ENCODE measurements at places on chromosomes 3 and 15.

GRCh38 chr3:23185861-23186260 lies 17.3 kb upstream of the UBE2E2 start:
- no peak for DNase-seq

DNA sequence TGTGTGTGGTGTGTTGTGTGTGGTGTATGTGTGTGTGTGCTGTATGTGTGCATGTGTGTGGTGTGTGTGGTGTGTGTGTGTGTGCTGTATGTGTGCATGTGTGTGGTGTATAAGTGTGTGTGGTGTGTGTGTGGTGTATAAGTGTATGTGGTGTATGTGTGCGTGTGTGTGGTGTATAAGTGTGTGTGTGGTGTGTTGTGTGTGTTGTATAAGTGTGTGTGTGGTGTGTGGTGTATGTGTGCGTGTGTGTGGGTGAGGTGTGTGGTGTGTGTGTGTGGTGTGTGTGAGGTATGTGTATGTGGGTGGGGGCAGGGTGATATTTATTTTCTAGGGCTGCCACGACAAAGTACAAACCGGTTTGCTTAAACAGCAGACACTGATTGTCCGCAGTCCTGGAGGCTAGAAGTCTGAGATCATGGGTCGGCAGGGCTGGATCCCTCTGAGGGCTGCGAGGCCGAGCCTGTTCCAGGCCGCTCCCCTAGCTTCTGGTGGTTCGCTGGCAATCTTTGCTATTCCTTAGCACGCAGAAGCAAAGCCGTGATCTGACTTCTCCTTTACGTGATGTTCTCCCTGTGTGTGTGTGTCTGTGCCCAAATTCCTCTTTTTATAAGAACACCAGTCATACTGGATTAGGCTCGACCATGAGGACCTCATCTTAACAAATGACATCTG lies 160.2 kb downstream of the XXYLT1 start:
- no peak for DNase-seq

GRCh38 chr15:89826671-89827655 lies 12.3 kb upstream of the ANPEP start:
- no peak for DNase-seq

- no peak for DNase-seq
Observed at GRCh38 chr15:31223478-31224350, 102.9 kb upstream of the KLF13 start.

DNA sequence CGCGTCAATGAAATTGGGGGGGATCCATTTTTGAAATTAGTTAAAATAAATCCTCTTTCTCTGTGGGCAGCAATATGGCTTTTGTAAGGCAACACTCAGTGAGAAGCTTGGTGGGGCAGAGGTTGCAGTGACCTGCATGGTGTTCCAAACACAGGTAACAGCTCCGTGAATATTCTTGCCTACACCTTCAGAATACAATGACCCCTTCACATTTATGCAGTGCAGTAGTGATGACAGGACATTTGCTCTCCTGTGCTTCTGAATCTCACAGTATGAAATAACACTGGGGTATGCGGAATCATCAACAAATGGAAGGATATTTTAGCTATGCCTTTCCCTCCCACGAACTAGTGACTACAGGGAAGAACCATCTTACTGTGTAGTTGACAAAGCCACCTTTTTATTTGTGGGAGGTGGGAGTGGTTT lies 6.9 kb downstream of the AHSG start:
- DNase-seq, result no peak

- no peak for DNase-seq
Observed at GRCh38 chr3:38383156-38383875, 36.7 kb downstream of the XYLB start.

DNA sequence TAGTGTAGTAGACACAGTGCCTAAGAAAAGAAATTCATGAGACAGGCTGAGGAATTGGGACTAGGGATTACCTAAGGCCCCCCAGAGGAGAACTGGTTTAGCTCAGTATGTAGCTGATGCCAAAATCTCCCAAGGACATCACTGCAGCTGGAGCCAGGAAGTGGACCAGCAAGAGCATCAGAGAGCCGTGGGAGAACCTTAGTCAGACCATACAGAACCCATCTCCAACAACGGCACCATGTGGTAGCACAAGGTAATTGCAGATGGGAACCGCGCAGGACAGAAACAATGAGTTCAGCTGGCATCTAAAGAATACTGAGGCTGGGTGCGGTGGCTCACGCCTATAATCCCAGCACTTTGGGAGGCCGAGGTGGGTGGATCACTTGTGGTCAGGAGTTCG lies 81.7 kb downstream of the WNT5A start:
- DNase-seq, result no peak

- DNase-seq, result no peak
Observed at GRCh38 chr15:29672923-29673809, 149.1 kb downstream of the TJP1 start.

GRCh38 chr3:137041686-137042085 lies 83.9 kb downstream of the IL20RB start:
- no peak for DNase-seq

DNA sequence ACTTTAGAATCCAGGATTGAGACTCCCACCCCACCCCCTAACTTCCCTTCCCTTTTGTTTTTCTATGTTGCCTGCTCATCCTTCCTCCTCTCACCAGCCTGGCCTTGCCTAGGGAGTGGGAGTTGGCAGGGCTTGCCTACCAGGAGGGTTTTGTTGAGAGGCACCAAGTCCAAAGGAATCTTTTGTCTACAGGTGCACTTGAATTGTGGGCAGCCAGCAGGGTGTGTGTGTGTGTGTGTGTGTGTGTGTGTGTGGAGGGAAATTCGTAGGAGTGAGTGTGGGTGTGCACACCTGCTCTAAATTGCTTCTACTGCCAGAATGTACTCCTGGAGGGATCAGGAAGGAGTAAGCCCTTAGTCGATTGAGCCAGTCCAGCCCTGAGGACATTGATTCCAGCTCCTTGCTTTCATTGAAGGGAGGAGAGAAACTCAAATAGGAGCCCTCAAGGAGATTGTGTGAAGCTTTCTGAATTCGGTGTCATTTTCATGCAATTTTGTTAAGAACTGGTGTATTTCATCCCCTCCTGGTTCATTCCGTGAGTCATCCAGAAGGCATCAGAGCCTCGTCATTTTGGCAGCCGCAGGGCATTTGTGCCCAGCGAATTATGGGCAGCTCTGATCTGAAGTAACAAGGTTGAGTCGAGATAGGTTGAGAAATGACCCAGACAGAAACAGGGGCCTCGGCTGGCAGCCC lies 112.1 kb downstream of the SLCO3A1 start:
- no peak for DNase-seq

DNA sequence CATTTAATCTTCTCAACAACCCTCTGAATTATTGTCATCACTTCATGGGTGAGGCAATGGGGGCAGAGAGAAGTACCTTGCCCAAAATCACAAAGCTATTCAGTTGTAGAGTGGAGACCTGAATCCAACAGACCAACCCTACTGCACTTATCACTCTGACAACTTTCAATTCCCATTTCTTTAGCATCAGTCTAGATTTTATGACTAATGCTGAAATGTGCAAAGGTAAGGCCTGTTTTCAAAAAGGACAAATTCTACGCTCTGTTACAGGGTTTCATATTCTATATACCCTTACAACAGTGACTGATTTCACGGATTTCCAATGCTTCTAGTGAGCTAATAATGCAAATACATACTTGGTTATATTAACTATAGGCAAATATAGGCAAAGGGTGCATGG lies 286.0 kb downstream of the ADAMTS17 start:
- DNase-seq, result no peak

- no peak for DNase-seq
Observed at GRCh38 chr3:187551416-187551815, 118.8 kb downstream of the SST start.

DNA sequence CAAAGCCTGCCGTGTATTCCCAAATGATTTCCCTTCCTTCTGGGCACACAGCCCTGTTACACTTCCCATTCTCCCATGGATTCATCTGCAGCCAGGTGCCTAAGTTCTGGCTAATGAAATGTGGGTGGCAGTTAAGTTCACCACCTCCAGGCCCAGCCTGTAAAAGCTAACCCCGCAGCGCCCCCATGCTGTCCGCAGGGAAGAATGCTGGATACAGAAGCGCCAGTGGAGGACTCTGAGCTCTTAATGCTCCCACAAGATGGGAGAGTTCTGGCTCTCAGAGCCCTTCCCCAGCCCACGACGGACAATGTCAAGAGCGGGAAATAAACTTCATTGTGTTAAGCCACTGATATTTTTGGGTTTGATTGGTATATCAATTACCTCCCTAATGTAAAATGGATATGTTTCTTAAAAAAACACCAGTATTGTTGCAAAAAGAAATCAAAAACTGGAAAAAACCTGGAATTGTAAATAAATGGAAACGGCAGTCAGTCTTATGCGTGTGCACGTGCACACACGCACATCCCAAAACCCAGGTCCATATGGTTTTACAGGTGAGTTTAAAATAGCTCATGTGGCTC lies 37.7 kb upstream of the FGD5 start:
- no peak for DNase-seq

DNA sequence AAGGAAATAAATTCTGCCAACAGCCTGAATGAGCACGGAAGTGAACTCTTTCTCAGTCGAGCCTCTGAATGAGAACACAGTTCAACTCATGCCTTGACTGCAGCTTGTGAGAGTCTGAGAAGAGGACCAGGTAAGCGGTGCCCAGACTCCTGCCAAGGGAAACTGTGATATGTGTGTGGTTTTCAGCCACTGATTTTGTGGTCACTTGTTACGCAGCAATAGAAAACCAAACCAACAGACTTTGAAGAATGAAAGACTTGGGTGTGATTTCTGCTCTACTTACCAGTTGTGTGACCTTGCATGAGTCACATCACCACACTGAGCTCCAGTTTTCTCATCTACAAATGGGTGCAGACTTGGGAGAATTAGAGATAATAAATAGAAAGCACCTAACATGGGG lies 30.6 kb upstream of the FAM107A start:
- no peak for DNase-seq

- no peak for DNase-seq
Observed at GRCh38 chr3:52712291-52713212, 6.6 kb downstream of the SPCS1 start.

DNA sequence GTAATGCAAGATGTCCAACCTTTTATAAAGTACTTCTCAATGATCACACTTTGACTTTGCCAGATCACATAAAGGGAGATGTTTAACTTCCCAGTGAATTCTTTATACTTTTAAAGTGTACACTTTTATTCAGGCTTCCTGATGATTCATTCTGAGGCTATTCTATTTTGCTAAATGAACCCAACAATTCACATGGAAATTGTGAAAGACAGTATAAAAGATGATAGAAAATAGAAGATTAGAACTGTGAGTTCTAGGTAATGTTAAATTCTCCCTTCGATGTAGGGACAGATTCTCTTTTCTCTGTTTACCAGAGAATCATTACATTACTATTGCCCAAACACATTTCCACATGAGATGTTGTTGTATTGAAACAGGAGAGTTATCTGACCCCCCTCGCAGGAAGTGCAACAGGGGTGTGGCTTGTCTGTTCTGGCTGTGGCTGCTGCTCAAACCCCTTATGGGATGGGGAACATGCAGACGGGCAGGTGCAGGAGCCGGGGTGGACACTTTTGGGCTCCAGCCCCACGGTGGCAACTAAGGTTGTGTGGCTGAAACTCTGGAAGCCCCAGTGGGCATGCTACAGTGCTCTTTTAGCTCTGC lies 131.3 kb upstream of the LRTM1 start:
- no peak for DNase-seq

- no peak for DNase-seq
Observed at GRCh38 chr15:87938031-87938430, 318.5 kb downstream of the NTRK3 start.

DNA sequence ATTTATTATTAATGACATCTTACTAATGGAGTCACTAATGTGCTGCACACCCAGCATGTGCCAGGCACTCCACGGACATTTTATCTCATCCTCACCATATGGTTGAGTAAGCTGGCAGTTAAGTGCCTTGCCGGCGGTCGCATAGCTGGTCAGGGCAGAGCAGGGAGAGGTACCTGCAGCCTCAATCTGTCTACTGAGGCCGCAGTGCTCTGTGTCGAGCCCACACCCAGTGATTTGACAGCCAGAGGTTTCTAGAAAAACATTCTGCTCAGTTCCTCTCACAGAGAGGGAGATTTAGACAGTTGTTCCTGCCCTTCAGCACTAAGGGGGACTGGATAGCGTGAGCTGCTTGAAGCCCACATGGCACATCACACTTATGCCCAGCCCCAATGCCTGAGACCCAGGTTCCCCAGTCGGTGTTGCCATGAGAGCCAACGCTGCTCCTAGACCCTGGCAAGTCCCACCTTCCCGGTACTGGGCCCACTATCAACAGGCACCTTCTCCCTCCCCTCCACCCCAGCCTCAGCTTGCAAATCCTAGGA lies 2.6 kb downstream of the LIPC start:
- DNase-seq, result no peak

DNA sequence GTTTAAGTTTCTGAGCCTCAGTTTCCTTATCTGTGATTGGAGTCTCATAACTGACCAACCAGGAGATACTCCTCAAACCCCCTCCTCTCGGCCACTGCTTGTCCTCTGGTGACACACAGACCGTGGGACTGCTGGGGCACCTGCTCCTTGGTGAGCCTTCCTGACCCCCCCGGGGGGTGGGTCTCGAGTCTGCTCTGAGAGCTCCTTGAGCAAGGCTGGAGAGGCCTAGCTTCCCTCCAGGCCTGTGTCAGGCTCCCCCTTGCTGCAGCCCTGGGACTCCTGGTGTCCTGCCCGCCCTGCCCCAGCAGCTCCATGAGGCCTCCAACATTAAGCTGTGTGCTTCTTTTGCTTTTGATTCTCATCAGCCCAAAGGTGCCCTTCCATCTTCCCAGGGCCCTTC lies 27.7 kb downstream of the SRPRB start:
- no peak for DNase-seq

GRCh38 chr15:68301301-68301700 lies 23.8 kb downstream of the FEM1B start:
- DNase-seq, result no peak

DNA sequence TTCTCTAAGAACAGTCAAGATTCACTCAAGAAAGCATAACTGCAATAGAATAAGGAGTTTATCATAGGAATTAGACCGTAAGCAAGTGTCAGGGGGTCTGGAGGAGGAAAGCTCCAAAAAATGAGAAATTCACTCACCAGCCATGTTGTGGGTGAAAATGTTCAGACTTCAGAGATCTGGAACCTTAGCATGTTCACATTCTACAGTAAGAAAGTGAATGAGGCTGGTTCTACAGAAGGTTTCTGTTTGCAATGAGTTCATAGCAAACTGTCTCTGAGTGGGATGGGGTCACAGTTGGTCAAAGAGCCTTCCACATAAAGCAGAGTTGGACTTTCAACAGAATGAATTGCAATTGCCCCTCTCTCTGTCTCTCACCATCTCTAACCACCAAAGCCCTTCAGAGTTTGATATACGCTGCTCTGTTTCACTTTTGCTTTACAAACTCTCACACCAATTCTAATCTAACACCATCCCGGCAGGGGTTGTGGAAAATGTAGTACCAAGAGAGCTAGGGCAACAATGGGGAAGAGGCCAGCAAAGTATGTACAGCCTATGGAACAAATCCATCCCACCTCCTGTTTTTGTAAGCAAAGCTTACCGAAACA lies 581.8 kb upstream of the UBE2E2 start:
- no peak for DNase-seq
